ENCODE measurements at places on chromosomes 7 and 10. TPM values are rescaled to one million over a fixed set of nuclear protein-coding genes. Genes with fewer than 3 reads are reported as not detected.

The LIPN gene
- not detected for total RNA-seq

The PPP1R9A gene
- 38.8 TPM for total RNA-seq

The PRKG1 gene
- total RNA-seq: 37.0 TPM

The MYO1G gene
- 0.69 TPM for total RNA-seq

The STAMBPL1 gene
- 3.8 TPM for total RNA-seq

The EBLN1 gene
- not detected for total RNA-seq

The LRIT1 gene
- total RNA-seq: not detected

The HOXA9 gene
- total RNA-seq: 13.2 TPM

The MBL2 gene
- not detected for total RNA-seq

All from mesothelial cell of epicardium (in vitro differentiated cells).